ENCODE measurements at places on chromosomes 1 and 21.

GRCh38 chr21:44377201-44377921, 23.9 kb downstream of the TRPM2 start:
- DNase-seq, result no peak

GRCh38 chr1:19969898-19970660, 9.3 kb downstream of the PLA2G2A start:
- no peak for DNase-seq

DNA sequence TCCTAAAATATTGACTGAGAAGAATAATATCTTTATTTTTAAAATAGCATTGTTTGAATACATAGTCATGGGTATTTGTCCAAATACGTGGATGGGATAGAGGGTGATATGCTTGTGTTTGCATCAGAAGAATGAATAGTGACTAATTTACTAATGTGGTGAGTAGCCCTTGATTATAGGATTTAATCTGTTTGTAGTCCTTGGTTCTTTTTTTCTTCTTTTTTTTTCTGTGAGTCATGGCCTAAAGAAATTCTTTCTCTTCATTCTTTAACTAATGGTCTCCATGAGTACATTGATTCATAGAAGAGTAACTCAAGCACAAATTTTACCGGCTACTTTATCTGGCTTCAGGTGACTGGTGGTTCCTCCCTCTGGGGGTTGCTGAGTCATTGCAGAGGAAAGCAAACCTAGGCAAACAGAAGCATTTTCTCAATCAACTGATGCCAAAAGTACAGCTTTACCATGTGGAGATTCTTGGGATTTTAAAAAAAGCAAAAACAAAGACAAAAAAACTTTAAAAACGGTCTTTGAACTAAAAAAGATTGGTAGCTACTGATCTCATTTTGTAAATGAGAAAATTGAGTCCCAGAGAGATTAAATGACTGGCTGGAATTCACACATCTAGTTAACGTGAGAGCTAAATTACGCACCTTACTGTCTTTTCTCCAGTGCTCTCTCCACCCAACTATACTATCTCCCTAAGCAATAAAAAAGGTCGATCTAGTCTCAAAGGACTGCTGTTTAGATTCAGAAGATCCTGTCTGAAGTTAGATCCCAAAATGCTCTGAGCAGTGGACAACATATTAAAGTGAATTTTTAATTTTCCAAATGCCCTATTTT, 40.5 kb downstream of the AK5 start:
- no peak for DNase-seq

DNA sequence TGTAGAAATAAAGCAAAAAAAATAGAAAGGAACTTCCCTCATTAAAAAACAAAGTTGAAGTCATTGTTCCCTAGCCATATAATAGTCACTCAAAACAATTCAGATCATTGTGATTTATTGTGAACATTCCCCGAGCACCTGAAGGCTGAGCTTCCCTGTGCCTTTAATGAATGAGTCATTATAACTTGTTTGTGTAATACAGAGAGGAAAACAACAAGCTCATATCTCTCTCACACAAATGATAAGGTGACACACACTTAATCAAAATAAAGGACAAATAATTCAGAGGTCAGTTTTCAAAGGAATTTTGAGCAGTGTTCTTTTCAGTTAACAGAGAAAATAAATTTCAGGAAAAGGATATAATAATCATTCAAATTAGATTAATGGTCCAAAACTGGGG, 326.2 kb downstream of the DUSP10 start:
- DNase-seq, result no peak

DNA sequence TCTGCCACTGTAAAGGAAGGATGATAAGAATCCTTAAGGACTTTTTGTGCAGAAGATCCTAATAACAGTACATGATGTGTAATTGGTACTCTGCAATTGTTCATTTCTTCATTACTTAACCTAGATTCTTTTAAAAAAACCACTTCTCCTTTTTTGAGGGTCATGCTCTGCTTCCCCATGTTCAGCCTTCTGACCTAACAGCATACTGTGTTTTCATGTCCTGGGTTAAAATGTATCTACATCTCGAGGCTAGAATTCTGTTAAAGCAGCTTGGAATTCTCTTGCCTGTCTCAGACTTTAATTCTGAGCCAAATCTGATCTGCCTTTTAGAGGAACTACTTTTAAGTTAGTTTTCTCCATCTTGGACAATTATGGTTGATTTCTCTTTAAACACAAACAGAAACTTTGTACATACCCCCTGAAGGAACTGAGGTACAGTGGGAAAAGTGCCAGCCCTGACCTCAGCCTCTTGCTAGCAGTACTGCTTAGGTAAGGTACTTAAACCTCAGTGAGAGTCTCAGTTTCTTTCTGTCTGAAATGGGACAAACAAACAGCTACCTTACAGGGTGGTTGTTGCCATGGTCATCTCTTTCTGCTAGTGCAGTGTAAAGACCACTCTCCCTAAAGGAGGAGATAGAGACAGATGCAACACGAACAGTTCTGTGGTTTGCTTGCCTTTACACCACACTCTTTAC, 103.2 kb upstream of the DYNLT5 start:
- DNase-seq, result peak; percentile 5

- DNase-seq, result no peak
Observed at GRCh38 chr1:214650664-214651063, 47.7 kb downstream of the CENPF start.

- DNase-seq, result peak; percentile 61
Observed at GRCh38 chr1:115138973-115139372, 49.7 kb upstream of the TSPAN2 start.

DNA sequence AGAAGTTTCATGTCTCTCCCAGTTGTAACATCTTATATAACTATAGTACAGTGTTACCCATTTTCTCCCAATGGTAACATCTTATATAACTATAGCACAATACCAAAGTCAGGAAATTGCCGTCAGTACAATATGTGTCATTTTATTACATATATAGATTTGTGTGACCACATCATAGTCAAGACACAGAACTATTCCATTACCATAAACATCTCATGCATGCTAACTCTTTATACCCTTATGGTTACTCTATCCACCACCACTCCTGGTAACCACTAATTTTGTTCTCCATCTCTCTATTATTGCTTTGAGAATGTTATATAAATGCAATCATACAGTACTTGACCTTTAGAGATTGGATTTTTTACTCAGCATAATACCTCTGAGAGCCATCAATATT, 120.7 kb downstream of the BACH1 start:
- no peak for DNase-seq

- peak; percentile 71 for DNase-seq
Observed at GRCh38 chr1:46489638-46490405, at the start of gene DMBX1. Gene DMBX1 (plus strand): TSS chr1:46489836. CDS start chr1:46507011, 17,175 bp downstream.

GRCh38 chr21:45536301-45537081, 5.7 kb downstream of the SLC19A1 start:
- no peak for DNase-seq

GRCh38 chr21:26840912-26841311, 4.3 kb downstream of the ADAMTS1 start:
- no peak for DNase-seq

DNA sequence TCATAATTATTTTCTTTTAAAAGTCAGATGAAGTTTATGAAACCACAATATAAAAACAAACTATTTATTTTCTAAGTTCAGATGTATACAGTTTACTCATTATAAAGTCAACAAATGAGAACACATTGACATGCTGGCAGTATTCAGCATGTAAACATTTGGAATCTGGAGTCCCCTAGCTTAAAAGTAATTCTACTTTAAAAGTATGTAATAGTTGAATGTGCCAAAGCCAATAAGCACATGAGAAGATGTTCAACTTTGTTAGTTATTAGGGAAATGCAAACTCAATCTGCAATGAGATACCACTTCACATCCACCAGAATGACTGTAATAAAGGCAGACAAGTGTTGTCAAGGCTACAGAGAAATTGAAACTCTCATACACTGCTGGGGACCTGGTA, 96.6 kb downstream of the RYR2 start:
- no peak for DNase-seq

All from right kidney (tissue), 9 donors.